ENCODE measurements at places on chromosomes 11 and 22.

GRCh38 chr11:125935056-125935455 is 10.8 kb upstream of the VSIG10L2 start:
- no peak for DNase-seq

DNA sequence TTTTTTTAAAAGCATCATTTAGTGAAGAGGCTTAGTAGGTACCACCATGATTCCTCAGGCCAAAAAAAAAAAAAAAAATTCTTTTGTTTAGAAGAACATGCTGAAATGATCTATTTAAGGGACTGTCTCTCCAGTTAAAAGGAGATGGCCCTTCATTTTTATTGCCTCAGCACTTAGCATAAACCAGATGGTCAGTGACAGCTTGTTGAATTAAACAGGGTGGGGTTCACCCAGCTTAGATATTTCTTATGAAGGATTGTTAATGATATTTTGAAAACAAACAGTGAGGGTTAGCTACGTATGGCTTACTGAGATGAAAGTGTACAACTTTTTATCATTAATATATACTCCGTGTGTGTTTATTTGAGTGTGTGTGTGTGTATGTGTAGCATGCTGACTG is 203.7 kb downstream of the FAM181B start:
- DNase-seq = no peak

DNA sequence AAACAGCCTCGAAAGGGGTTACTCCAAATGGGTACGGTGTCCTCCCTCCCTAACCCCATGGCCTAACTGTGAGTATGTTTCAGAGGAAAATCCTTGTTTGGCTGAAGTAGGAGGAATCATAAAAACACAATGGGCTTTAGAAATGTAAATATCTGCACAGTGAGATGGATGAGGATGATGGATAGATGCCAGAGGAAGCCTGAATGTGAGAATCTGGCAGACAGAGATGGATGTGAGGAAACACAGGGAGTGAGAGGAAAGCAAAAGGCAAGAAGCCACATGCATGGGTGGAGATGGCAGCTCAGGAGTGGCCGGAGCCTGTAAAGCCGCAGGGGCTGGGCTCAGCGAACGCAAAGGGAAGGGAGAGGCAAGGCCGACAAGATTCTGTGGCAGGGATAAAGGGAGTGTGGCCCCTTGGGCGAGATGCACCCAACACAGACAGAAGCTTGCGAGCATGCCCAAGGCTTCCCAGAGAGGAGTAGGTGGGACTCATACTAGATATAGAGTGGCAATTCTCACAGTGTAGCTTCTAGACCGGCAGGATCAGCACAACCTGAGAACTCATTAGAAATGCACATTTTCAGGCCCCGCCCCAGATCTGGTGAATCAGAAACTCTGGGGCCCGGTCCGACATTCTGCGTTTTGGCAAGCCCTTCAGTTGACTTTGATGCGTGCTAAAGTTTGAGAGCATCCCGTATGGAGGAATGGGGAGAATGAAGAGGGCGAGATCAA is 237.3 kb upstream of the CADM1 start:
- no peak for DNase-seq

GRCh38 chr11:120914601-120915000 is 109.3 kb upstream of the TBCEL start:
- DNase-seq = no peak

DNA sequence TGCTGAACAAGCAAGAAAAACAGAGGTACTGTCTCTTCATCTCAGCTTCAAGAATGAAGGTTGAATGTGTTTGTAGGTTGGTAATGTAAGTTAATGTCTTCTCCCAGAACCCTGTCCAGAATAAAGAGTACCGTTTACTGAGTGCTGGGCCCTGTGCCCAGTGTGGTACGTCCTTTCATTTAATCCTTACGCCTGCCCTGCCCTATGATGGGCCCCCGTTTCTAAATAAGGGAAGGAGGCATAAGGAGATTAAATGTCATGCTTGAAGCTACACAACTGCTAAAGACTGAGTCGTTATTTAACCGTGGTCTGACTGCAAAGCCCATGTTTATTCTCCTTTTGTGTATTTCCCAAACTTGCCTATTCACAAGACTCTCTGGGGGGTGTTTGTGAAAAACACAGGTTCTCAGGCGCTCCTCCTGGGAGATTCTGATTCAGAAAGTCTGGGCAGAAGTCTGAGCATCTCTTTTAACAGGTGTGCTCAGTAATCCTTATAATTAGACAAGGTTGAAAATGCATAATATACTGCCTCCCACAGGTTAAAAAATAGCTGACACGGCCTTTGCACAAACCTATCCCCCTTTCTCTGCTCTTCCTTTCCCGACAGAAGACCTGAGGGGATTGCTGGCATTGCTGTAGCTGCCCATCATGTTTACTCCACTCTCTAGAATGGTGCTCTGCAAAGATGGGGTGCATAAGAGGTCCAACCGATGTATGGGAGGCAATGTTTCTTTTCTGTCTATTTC is 56.3 kb upstream of the ZBTB44 start:
- no peak for DNase-seq

DNA sequence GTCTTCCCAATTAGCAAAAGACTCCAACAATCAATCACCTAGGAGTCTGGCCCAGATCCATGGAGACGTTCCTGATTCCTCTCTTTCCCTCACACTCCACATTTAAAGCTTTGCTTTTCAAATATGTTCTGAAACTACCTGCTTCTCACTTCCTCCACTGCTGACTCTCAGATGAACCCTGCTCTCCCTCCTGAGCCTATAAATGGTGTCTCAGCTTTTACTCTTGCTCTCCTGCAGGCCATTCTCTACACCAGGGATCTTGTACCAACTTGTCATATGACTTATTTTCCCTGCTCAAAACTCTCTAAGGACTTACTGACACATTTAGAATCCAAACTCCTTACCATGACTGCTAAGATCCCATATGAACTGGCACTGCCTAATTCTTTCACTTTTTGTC is 138.4 kb upstream of the DDI1 start:
- no peak for DNase-seq

DNA sequence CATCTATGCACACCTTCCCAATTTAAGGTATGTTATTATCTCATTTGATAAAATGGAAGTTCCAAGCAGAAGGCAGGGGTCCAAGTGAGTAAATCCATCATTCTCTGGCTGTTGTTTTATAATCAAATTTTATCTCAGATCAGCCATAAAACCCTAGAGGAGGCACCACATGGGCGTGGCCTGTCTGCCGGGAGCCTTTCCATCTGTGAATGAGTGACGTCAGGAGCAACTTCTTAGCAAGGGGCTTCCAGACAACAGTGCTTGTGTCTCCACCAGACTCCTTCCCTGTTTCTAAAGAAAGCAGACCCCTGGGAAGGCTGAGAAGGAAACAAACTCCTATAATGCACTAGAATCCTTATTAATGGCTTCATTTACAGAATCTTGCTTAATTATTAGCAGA is 13.5 kb downstream of the SEZ6L start:
- DNase-seq = no peak

- no peak for DNase-seq
Observed at GRCh38 chr11:128469220-128469619, 118.1 kb downstream of the ETS1 start.

DNA sequence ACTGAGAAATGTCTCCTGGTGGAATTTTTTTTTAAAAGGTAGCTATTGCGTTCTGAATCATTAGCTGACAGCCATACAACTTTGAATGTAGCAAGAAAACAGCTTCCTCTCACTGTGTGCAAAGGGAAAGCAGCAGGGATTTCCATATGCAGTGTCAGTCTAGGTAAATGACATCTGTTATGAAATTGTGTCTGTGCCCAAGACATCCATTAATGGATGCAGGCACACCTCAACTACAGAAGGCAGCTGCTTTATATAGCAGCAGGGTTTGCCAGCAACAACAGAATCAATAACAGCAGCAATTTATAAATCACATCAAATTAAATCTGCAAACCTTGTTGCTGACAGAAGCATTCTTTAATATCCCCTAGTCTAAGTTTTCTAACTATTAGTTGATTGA is 745.3 kb upstream of the RAG2 start:
- no peak for DNase-seq

GRCh38 chr22:27598792-27599191 is 202.8 kb downstream of the MN1 start:
- DNase-seq = no peak

Measured in activated naive CD8-positive, alpha-beta T cell treated with anti-CD3 and anti-CD28 coated beads, Interleukin-2, amount 10 ng/mL, durations not matched to agents 7 days and 5 days (primary cell).